ENCODE measurements at places on chromosomes 1 and 21.

DNA sequence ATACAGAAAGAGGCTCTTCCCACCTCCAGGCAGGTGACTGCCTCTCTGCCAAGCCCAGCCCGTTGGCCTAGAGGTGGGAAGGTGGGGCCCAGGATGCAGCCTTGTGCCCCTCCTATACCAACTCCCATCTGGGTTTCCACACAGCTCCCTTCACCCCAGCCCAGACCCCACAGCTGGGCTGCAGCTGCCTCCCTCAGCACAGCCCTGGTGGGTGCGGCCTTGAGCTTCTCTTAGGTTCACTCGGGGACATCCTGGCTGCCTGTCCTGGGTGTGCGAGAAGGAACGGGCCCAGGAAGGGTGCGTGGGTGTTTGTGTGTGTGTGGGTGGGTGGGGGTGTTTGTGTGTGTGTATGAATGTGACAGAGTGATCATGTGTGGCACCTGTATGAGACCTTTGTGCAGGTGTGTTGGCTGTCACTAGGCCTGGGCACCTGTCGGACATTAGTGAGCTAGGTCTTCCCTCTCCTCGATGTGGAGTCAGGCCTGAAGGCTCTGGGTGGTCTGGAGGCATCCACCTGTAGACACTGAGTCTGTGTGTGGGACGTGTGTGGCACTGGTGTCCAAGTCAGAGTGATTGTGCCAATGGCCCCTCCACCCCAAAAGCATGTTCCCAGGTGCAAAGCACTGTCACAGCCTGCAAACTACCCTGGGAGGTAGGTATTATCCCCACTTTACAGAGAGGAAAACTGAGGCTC lies 30.7 kb downstream of the FOXO6 start:
- no peak for DNase-seq

- no peak for DNase-seq
Observed at GRCh38 chr1:51961954-51962353, 28.5 kb downstream of the RAB3B start.

DNA sequence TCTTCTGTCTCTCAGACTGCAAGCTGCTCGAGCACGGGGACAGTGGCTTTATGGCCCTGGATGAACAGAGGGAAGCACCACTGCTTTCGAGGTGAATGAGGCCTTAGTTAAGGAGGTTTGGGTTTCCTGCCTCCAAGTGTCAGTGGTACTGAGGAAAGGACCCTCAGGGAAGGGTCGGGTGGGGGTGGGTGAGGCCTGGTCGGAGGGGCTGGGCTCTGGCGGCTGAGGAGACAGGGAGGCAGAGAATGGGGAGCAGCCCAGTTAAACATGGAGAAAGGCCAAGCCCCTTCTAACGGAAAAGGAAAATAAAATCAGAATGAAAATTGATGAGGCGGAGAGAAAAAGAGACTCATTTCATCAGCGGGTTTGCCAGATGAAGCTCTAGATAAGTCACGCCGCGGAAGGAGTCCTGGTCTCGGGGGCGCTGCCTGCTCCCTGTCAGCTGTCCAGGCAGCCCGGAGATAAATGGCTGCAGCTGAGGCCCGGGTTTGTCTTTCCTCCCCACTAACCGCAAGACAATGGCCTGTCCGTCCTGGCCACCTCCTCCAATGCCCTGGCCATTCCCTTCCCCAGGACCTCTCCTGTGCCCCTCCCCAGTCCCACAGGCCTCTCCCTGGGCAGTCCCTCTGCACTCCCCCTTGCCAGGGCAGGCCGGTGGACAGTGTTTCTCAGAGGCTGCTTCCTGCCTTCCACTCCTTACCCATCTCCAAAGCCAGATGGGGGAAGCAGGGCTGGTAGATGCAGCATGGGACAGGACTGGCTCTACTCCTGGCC lies 55.2 kb downstream of the LRRN2 start:
- DNase-seq, result no peak

GRCh38 chr1:232306269-232306961 lies 323.5 kb downstream of the SIPA1L2 start:
- DNase-seq, result no peak
